Activated CD4-positive, alpha-beta T cell treated with anti-CD3 and anti-CD28 coated beads, Interleukin-2, amount 50 U/mL, for 24 hours (primary cell): ENCODE measurements at places on chromosomes 12 and 14.

DNA sequence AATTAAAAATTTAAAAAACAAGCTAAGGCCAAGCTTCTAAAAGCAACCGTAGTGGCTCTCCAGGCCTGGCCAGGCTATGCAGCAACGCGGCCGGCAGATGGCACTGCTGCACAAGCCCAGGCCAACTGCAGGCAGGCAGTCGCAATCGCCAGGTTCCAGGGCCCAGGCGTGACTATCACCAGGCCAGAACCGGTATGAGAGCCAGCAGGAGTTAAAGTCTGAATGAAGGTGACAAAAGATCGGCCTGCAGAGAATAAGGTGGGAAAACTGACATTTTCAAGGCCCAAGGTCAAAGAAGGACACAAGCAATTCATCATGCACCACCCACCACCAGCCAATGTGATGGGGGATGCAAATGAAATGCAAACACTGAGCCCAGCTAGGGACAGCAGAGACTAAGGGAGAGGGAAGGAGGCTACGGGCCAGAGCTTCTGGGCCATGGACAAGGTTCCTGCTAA is 43.6 kb upstream of the ANO2 start:
- DNase-seq, result peak; percentile 59

GRCh38 chr12:111197376-111197944 is 171.4 kb downstream of the PHETA1 start:
- DNase-seq, result no peak

DNA sequence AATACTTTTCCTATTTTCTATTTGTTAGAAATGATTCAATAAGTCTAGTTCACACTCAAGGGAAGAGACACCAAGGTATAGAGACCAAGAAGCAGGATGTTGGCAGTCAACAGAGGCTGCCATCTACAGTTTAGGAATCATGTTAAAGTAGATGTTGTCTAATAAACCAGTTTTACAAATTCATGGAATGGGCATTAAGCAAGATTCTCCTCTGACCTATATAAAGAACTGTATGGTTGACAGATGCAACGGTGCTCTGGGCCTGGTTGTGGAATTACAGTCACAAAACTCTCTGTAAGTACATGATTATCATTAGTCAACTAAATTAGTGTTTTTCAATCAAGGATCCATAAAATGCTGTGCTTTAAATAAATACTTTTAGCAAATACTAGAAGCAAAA is 475.1 kb downstream of the NAV3 start:
- no peak for DNase-seq

DNA sequence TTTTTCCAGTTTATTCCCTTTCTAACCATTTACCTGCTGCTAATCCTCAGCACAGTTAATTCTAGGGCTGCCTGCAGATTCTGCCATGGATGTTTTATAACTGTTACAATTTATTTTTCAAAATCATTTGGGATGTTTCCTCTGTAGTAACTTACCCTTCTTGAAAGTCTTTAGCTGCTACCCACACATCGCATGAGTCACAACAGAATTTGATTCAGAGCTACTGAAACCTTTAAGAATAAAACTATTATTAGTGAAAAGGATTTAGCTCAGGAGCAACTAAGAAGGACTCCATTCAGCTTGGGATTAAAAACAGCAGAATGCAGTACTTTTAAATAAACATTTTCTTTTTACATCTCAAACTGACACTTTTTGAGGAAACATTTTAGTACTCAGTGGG is 41.7 kb upstream of the RGS6 start:
- DNase-seq, result no peak

DNA sequence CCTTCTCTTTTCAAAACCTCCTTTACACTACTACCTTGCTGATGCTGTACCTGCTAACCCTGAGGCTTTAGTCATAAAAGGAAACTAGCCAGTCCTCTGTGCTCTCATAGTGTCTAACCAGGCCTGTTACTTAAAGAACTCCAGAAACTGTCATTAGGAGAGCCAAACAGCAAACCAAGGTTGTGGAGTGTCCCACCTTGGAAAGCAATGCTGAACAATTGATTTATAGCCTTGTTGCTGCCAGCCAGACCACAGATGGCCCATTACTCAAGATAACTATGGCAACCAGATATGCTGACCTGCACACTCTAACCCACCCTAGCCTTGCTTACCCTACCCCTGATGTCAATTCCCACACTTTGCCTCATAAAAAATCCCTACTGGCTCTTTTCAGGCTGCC is 26.5 kb upstream of the BCAT1 start:
- DNase-seq, result no peak

GRCh38 chr12:75378354-75378753 is 12.5 kb upstream of the GLIPR1L2 start:
- no peak for DNase-seq
